Mesenteric fat pad (tissue), 1 donor: ENCODE measurements at places on chromosomes 1 and 21. TPM values are rescaled to one million over a fixed set of nuclear protein-coding genes. Genes with fewer than 3 reads are reported as not detected.
A peak's percentile ranks its signal among the peaks of the same experiment; 100 is the strongest.

DNA sequence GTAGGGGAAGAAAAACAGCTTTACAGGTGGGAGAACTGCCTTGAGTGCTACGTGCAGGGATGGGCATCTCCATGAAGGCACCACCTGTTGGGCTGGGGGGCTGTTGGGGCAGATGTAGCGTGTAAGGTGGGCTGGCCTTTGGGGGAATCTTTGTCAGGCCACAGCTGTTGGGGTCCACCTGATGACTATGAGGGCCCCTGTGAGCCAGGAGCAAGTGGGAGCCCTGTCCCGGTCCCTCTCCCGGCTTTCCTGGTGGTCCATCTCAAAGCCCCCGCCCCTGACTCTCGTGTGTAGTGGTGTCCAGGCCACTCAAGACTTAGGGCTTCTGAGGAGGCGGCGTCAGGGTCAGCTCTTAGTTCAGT, 13.5 kb downstream of the SLC37A1 start:
- peak; percentile 79 for DNase-seq

DNA sequence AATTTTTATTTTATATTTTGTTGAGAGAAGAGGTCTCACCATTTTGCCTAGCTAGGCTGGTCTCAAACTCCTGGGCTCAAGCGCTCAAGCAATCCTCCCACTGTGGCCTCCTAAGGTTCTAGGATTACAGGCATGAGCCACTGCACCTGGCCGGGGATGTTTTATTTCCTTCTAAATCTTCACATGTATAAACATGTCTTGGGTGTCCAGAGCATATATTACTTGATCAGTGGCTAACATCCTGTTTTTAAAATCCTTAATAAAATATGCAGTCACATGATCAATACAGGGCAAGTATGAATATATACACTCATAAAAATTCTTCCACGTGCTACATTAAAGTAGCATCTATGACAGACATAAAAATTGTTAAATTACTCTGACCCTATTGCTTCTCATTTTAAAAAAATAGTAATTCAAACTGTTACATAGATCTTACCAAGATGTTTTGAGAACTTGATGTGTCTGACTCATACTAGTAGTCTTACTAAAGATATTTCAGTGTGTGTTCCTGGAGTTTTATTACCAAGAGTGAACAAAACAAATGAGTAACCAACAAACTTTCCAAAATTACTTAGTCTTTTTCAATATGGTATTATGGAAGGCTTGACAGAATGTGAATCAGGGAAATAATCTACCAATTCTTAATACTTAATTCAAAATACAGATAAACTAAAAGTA, 222.5 kb downstream of the SLC45A1 start:
- no peak for DNase-seq

DNA sequence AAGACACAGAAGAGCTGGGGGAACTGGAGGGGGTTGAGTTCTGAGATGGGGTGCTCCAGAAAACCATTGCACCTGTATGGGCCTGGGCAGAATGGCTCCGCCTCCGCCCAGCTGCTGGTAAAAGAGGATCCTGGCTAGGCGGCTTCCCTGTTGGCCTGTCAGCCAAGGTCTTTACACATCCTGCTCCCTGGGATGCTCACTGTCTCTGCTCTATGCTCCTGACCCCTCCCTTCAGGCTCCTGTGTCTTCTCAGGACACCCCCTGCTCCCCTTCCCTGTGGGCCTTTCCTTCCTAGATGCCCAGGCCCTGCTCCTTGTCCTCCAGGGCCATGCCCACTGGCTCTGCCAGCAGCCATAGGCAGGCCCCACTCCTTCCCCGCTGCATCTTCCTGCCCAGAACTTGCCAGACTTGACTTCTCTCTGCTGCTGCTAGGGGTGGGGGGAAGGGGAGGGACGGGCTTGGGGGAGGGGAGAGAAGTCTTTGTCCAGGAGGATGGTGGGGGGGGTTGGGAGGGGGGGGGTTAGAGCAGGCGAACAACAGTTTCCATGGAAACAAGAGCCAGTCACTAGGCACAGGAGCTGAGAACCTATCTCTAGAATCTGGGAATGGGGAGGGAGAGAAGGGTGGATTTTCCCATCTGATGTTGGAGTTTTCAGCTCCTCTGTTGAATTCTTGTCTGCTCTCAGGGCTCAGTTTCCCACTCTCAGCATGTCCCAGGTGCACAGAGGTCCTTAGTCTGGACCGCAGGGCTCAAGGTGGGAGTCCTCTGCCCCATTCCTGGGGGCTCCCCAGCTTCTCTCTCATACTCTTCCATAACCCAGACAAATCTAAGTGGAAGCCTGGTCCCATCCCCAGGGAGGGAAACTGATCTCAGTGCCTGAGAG, 10.6 kb downstream of the CELSR2 start:
- no peak for DNase-seq

- DNase-seq, result no peak
Measured at GRCh38 chr1:225602590-225603206, 50.2 kb downstream of the ENAH start.

ATP5IF1 gene
- total RNA-seq, result 50.7 TPM

LORICRIN gene
- total RNA-seq, result not detected

GRCh38 chr1:115811140-115811828, 29.6 kb downstream of the NHLH2 start:
- no peak for DNase-seq

- DNase-seq, result no peak
Measured at GRCh38 chr1:156528875-156529425, 28.4 kb upstream of the MEF2D start.

GRCh38 chr1:162229549-162229948, 147.1 kb downstream of the SPATA46 start:
- DNase-seq, result no peak

GRCh38 chr1:111725192-111725591, 14.0 kb downstream of the INKA2 start:
- peak; percentile 88 for DNase-seq
